ENCODE measurements at places on chromosomes 5 and 9.
A peak's percentile ranks its signal among the peaks of the same experiment; 100 is the strongest.

DNA sequence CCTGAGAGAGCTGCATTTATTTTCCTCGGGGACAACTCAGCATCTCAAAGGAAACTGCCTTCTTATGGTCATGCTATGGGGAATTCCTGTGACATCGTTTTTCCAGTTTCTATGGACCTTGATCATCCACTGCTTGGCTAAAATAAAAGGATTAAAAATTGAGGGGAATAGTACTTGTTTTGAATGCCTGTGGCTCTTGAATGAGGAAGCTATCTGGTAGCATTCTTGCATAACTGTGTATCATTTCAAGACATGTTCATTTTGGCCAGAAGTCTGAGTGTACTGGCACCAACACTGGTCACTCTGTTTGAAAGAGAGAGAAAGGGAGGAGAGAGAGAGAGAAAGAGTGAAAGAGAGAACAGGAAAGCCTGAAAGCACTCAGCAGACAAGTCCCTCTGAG, 116.7 kb downstream of the DOCK2 start:
- DNase-seq: no peak

DNA sequence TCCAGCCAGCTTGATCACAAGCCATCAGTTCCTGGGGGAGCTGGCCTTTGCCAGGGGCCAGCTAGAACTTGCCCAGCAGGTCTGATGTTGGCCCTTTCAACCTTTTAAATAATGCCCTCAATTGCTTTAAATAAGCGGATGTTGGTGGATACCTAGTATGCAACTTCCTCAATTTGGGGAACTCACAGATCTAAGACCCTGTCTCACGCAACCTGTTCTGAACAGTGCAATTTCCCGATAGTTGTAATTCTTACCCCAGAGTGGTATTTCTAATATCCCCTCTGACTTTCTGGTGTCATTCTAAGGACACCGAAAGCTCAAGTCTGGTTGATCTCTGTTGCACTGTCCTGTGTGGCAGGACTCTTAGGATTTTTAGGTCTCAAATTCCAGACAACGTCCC, 23.1 kb downstream of the GALNT12 start:
- DNase-seq: no peak

- DNase-seq: no peak
Measured at GRCh38 chr9:127418037-127418471, 6.1 kb upstream of the ZNF79 start.

DNA sequence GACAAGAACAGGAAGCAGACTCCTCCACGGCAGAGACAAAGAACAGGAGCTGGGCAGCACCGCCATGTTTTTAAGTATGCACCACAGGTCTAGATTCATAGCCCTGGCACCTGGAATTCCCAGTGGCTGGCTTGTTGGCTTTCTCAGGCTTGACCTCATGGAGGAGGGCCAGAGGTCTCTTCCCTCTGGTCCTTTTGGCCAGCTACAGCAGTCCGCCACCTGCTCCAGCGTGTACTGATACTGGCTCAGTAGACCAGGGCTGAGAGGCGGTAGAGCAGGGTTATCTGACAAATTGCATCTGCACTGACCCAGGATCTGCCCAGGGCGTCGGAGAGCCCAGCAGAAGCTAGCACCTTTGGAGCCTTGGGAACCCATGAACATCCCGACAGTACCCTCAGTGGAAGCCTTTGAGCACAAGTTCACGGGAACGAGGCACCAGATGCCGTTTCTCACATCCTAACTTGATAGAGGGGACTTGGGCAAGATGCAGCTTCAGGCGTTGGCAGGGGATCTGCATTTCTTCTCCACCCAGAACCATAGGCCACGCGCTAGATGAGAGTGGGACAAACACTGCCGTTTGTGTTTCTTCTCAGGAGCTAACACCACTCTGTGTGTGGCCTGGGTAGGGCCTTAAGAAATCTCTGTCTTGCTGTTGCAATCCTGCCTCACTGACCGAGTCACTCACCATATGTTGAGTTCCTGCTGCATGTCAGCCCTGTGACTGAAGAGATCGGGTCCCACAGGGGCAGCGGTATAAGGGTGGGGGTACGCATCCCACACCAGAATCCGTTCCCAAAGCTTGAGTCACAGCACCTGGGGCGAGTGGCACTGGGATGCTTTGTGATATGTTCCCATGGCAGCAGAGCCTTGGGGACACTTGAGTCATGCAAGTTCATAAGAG, 90.3 kb upstream of the OTULINL start:
- DNase-seq: no peak

GRCh38 chr5:146877178-146877681, 1.3 kb downstream of the PPP2R2B start:
- peak; percentile 7 for DNase-seq

DNA sequence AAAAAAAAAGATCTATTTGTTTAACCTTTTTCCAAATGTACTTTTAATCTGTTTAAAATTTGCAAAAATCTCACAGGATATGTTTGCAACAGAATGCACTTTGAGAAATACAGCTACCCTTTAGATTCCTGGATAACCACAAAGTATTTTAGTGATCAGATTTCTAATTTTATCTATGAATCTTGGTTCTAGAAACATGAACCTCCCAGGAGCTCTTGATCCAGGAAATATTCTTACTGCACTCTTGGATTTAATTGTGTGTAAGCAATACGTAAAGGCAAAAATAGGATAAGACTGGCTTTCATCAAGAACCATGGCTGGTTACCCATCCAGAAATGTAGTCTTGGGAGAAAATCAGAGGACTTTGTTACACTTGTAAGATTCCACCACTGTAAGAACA, 1581.8 kb upstream of the WWC1 start:
- DNase-seq: no peak
